ENCODE measurements at places on chromosomes 13 and 19.

- H3K27me3 ChIP-seq, result no peaks in the 10 kb centered on the region
- H3K4me1 ChIP-seq, result no peaks in the 10 kb centered on the region
- no peak within 1 kb of the TSS for H3K4me3 ChIP-seq
- DNase-seq, result no peak
Observed at GRCh38 chr19:11239377-11240000, at the start of gene ANGPTL8. TSS of gene ANGPTL8 (plus strand) at chr19:11239619. CDS start at chr19:11239638, 19 bp downstream.

GRCh38 chr19:4635754-4636116, 3.6 kb upstream of the TNFAIP8L1 start:
- H3K27ac ChIP-seq, result no peak overlapping the region
- H3K4me3 ChIP-seq, result peak overlapping the region; percentile 34
- no peaks in the 10 kb centered on the region for H3K36me3 ChIP-seq
- H3K4me1 ChIP-seq, result peaks cover 70% of the 10 kb centered on the region

GRCh38 chr13:42001580-42001979, 40.7 kb upstream of the VWA8 start:
- H3K4me3 ChIP-seq, result no peak overlapping the region
- H3K4me1 ChIP-seq, result no peaks in the 10 kb centered on the region
- no peak for DNase-seq
- H3K27ac ChIP-seq, result no peak overlapping the region

DNA sequence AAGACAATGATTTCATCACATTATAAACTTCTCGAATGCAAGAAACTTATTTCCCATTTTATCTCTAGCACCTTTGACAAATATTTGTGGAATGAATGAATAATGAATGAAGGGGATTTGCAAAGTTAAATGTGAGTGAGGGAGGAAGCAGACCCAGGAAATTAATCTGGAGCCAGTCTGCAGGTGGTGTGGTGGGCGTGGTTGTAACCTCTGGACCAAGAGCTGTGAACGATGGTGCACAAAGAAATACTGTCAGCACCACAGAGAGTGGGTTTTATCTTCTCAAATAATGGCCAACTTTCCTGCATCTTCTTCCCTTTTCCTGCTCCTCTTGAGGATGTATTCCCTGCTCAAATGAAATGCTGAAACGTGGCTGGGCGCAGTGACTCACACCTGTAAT, 11.0 kb upstream of the ZNF792 start:
- H3K27me3 ChIP-seq, result no peaks in the 10 kb centered on the region
- DNase-seq, result no peak
- H3K27ac ChIP-seq, result peak overlapping the region; percentile 75
- H3K4me3 ChIP-seq, result no peak overlapping the region
- H3K36me3 ChIP-seq, result no peaks in the 10 kb centered on the region

DNA sequence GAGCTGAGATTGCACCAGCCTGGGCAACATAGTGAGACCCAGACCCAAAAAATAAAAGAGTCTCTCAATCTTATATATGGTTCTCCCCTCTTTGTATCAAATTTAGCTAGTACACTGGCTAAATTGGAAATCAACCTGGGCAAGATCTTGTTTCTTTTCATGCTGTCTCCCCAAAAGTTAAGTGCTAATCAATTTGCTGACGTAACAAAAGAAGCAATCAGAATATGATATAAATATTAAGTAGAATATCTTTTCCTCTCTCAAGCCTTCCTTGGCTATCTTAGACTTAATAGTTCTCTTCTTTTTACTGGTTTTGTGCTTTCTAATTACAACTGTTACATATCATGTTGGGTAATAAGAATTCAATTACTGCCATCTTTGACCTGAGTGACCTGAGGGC, 258.9 kb downstream of the KCNRG start:
- no peaks in the 10 kb centered on the region for H3K4me1 ChIP-seq
- H3K4me3 ChIP-seq, result no peak overlapping the region
- H3K36me3 ChIP-seq, result no peaks in the 10 kb centered on the region
- H3K27me3 ChIP-seq, result no peaks in the 10 kb centered on the region
- DNase-seq, result no peak

DNA sequence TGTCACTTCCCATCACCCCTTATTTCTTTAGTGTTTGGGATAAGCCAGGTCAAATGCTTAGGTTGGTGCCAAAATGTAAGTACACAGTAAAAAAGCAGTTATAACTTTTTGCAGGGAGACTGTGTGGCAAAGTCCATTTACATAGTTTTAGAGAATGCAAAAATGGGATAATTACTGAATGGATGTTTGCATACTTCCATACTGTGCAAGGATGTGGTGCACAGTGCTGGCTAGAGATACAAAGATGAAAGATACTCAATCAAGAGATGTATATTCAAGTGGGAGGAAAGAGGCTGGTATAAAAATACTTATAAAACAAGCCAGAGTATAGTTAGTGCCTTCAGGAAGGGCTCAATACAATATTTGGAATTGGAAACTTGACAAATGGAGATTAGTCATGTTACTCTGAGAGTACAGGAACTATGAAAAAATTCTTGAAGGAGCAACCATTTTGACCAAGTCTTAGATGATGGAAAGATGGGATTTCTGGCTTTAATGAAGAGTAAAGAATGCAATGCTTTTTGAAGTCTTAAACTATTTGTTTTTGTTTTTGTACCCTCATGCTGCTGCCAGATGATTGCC, 8.0 kb downstream of the PDS5B start:
- H3K4me3 ChIP-seq, result no peak overlapping the region
- H3K27ac ChIP-seq, result no peak overlapping the region
- no peak for DNase-seq
- H3K27me3 ChIP-seq, result no peaks in the 10 kb centered on the region

GRCh38 chr19:12912571-12912970, 6.5 kb downstream of the SYCE2 start:
- peak; percentile 40 for DNase-seq
- H3K4me1 ChIP-seq, result peaks cover 13% of the 10 kb centered on the region
- no peak overlapping the region for H3K4me3 ChIP-seq
- no peak overlapping the region for H3K27ac ChIP-seq
- no peaks in the 10 kb centered on the region for H3K36me3 ChIP-seq
- H3K27me3 ChIP-seq, result no peaks in the 10 kb centered on the region

GRCh38 chr13:76644906-76645305, 241.3 kb downstream of the KCTD12 start:
- no peaks in the 10 kb centered on the region for H3K36me3 ChIP-seq
- DNase-seq, result no peak
- H3K27me3 ChIP-seq, result no peaks in the 10 kb centered on the region

DNA sequence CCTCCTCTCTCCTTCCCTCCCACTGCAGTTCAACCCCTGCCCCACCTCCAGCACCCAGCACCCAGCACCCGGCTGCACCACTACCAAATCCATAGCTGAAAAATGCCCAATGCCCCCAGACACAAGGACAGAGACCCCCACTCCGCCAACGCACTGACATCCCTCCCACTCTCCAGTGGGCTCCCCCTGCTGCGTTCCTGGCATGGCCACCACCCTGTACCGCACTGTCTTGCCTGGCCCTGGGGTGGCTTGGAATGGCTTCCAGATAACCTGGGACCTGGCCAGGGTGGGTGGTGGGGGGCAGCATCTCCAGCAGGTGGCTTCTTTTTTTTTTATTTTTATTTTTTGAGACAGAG, 5.8 kb upstream of the MKNK2 start:
- no peak for DNase-seq
- H3K27ac ChIP-seq, result peak overlapping the region; percentile 99
- H3K4me3 ChIP-seq, result no peak overlapping the region
- no peaks in the 10 kb centered on the region for H3K36me3 ChIP-seq
- H3K4me1 ChIP-seq, result peaks cover 39% of the 10 kb centered on the region
- no peaks in the 10 kb centered on the region for H3K27me3 ChIP-seq

GRCh38 chr19:56504581-56504980, 3.1 kb upstream of the ZNF471 start:
- H3K27me3 ChIP-seq, result no peaks in the 10 kb centered on the region
- no peak overlapping the region for H3K27ac ChIP-seq
- no peak overlapping the region for H3K4me3 ChIP-seq
- H3K4me1 ChIP-seq, result no peaks in the 10 kb centered on the region

DNA sequence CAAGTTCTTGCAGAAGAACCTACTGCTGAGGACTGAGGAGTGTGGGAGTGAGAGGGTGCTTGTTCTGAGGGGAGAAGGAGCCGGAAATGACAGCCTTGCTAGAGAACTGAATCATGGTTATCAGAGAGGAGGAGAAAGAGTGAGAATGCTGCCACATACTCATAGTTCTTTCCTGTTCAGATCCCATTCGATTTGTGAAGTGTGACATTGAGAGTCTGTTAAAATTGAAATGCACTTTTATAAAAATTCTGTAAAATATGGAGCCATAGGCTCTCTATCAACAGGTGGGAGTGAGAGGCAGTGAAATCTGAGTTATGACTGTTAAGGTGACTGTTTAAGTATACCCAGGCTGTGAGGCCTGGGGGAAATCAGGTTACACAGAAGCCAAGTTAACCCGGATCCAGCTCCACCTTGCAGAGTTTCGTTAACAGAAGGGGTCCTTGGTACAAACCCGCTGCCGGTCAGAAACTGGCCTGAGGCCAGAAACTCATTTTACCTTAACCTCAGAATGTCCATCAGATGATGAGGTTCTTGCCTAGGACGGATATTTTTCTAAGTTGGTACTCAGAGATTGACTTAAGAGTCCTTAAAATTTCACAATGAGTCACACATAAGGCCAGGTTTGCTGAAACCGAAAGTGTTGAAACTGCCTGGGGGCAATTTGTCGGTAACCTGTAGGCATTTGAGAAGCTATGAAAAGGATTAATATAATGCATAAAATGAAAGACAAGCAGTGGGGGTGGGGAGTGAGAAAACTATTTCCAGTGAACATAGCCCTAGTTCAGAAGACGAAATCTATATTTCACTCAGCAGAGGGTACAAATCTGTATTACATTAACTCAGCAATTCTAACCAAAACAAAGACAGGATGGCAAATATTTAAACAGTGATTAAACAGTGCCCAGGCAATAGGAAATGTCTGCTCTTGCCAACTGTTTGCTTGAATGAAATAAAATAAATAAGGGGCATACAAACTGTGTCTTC, 350.5 kb downstream of the KCNRG start:
- no peak for DNase-seq
- H3K27ac ChIP-seq, result peak overlapping the region; percentile 73
- H3K27me3 ChIP-seq, result no peaks in the 10 kb centered on the region
- H3K36me3 ChIP-seq, result no peaks in the 10 kb centered on the region

DNA sequence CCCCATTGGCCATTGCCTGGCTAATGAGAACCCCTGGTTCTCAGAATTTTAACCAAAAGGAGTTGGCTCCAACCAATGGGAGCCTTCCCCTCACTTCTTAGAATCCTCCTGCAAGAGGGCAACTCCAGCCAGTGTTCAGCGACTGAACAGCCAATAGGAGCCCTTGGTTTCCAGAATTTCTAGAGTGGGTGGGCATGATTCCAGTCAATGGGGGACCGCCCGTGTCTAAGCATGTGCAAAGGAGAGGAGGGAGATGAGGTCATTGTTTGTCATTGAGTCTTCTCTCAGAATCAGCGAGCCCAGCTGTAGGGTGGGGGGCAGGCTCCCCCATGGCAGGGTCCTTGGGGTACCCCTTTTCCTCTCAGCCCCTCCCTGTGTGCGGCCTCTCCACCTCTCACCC, 9.5 kb upstream of the SWSAP1 start:
- no peaks in the 10 kb centered on the region for H3K27me3 ChIP-seq
- H3K4me3 ChIP-seq, result no peak overlapping the region
- no peak overlapping the region for H3K27ac ChIP-seq
- no peaks in the 10 kb centered on the region for H3K36me3 ChIP-seq
- DNase-seq, result no peak

- no peaks in the 10 kb centered on the region for H3K4me1 ChIP-seq
- H3K27ac ChIP-seq, result no peak overlapping the region
- no peak overlapping the region for H3K4me3 ChIP-seq
Observed at GRCh38 chr19:40640744-40641143, 39.6 kb downstream of the LTBP4 start.

DNA sequence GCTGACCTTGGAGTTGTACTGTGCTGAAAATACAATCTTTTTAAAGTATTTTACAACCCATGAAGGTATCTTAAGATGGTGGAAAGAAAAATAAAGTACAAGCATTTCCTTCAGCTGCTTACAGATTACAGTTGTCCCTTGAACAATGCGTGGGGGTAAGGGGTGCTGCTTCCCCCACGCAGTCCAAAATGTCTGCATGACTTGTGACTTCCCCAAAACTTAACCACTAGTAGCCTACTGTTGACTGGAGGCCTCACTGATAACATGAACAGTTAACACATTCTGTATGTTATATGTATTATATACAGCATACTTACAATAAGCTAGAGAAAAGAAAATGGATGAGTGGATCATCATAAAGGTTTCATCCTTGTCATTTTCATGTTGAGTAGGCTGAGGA, 45.3 kb upstream of the ZNF599 start:
- DNase-seq, result no peak
- H3K27me3 ChIP-seq, result no peaks in the 10 kb centered on the region
- no peaks in the 10 kb centered on the region for H3K36me3 ChIP-seq
- H3K27ac ChIP-seq, result no peak overlapping the region

DNA sequence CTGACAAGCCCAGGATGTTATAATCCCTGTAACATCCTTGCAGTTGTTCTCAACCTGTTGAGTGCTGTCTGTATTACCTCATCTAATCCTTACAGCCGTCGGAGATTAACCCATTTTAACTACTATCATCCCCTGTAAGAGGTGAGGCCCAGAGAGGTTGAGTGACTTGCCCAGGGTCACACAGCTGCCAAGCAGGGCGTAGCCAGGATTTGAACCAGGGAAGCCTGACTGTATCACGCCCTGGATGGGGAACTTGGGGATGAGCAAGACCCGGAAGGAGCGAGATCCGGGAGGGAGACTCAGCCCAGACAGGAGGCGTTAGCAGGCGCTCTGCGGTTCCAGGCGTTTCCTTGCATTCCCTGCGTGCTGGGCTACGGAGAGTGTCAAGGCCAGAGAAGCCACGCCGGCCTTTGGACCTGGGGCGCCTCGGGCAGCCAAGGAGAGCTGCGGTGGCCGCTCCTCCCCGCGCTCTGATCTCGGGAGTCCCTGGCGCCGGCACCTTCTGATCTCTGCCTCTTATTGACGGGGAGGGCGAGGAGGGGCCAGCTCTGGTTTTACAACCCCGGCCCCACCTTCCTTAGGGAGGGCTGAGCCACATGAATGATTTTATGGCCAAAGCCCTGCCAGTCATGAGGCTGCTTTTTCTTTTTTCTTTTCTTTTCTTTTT, 6.2 kb downstream of the SULT2B1 start:
- H3K4me3 ChIP-seq, result no peak overlapping the region
- DNase-seq, result peak; percentile 48
- no peaks in the 10 kb centered on the region for H3K36me3 ChIP-seq
- H3K4me1 ChIP-seq, result no peaks in the 10 kb centered on the region
- peaks cover 25% of the 10 kb centered on the region for H3K27me3 ChIP-seq

GRCh38 chr19:46863818-46864629, 3.2 kb downstream of the ARHGAP35 start:
- peak overlapping the region; percentile 58 for H3K27ac ChIP-seq
- peaks cover 71% of the 10 kb centered on the region for H3K4me1 ChIP-seq
- DNase-seq, result no peak
- H3K36me3 ChIP-seq, result no peaks in the 10 kb centered on the region
- no peaks in the 10 kb centered on the region for H3K27me3 ChIP-seq

GRCh38 chr19:54114340-54115108, 933 bp downstream of the TFPT start:
- peak overlapping the region; percentile 86 for H3K4me3 ChIP-seq
- peak; percentile 86 for DNase-seq
- H3K27me3 ChIP-seq, result no peaks in the 10 kb centered on the region
- peaks cover 13% of the 10 kb centered on the region for H3K4me1 ChIP-seq
- peak overlapping the region; percentile 92 for H3K27ac ChIP-seq
- peaks cover 46% of the 10 kb centered on the region for H3K36me3 ChIP-seq

All from left lung (tissue), 14 donors.